ENCODE measurements at places on chromosomes 1 and 21. TPM values are rescaled to one million over a fixed set of nuclear protein-coding genes. Genes with fewer than 3 reads are reported as not detected.

The FBXO44 gene
- 16.5 TPM for total RNA-seq

The ST6GALNAC5 gene
- total RNA-seq: 6.2 TPM

The FMO4 gene
- total RNA-seq: 3.5 TPM

The RGS13 gene
- not detected for total RNA-seq

The TCHHL1 gene
- total RNA-seq: not detected

The TTLL7 gene
- total RNA-seq: 18.3 TPM

- H3K36me3 ChIP-seq: peaks cover 32% of the 10 kb centered on the region
- peak overlapping the region; percentile 8 for H3K27ac ChIP-seq
- no peak for DNase-seq
- no peak overlapping the region for H3K4me3 ChIP-seq
These were observed 25.0 kb downstream of the MTOR start for GRCh38 chr1:11237356-11237755.

DNA sequence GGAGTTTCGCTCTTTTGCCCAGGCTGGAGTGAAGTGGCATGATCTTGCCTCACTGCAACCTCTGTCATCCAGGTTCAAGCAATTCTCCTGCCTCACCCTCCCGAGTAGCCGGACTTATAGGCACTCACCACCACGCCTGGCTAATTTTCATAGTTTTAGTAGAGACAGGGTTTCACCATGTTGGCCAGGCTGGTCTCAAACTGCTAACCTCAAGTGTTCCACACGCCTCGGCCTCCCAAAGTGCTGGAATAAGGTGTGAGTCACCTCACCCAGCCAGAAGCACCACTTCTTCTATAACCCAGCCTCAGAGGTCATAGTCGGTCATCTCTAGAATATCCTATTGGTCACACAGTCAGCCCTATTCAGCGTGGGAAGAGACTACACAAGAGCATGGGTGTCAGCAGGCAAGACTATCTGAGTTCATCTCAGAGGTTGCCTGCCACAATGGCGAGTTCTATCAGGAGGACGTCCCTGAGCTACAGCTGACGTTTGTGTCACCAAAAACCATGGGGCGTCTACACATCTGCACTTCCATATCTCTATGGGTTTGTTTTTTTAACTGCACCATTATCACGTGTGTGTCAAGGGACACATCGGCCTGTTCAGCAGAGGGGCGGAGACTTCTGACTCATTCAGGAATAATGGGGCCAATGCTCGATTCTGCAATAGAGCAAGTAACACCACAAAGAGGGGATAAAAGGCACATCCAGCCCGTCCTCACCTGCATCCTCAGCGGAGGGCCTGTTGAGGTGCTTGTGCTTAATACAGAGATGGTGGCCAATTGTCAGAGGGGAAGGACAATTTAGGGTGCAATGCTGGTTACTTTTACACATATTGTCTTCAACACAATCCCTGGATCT, 256.3 kb upstream of the IRF2BP2 start:
- no peaks in the 10 kb centered on the region for H3K36me3 ChIP-seq
- no peak overlapping the region for H3K4me3 ChIP-seq

- H3K27ac ChIP-seq: no peak overlapping the region
- DNase-seq: no peak
- peaks cover 6% of the 10 kb centered on the region for H3K4me1 ChIP-seq
These were observed 8.2 kb downstream of the NADK start for GRCh38 chr1:1770102-1770501.

- peaks cover 17% of the 10 kb centered on the region for H3K36me3 ChIP-seq
- no peak overlapping the region for H3K4me3 ChIP-seq
- H3K4me1 ChIP-seq: no peaks in the 10 kb centered on the region
- DNase-seq: no peak
- no peaks in the 10 kb centered on the region for H3K27me3 ChIP-seq
These were observed 51.0 kb downstream of the F3 start for GRCh38 chr1:94490556-94490955.

DNA sequence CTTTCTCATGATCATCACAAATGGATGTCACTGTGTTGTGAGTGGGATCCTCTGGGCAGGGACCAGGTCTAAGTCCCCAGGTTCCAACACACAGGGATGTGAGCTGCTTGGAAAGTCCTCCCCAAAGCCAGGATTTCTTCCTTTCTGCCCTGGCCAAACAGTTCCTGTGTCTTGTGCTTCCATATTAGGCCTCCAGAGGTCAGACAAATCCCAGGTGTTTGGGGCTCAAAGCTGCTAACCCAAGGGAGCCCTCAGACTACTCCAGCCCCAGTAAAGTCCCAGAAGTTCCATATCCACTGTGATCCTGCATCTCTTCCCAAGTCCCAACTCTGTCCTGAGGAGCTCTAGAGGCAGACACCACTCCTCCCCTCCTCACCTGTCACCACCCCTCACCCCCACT, 27.7 kb upstream of the MAGOH start:
- peaks cover 12% of the 10 kb centered on the region for H3K36me3 ChIP-seq
- no peak overlapping the region for H3K4me3 ChIP-seq
- DNase-seq: no peak

DNA sequence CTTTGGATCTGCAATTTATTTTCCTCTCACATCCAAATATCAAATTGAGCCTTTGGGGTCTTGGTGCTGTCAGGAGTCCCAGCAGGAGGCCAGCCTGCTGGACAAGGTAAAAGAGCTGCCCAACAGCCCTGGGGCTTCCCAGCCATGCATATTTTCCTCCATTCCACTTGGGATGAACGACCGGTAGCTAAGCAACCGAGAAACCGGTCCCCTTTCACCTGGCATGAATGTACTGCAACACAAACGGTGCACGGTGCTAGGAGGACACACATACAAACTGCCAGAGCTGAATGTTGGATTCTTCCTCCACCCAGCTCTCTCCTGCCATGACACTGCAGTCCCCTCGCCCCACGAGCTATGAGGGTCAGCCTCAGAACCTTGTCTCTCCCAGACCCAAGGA, 42.7 kb downstream of the BCAR3 start:
- peaks cover 7% of the 10 kb centered on the region for H3K36me3 ChIP-seq
- H3K4me3 ChIP-seq: no peak overlapping the region
- H3K27ac ChIP-seq: no peak overlapping the region

GRCh38 chr1:196078691-196079090, 529.5 kb downstream of the KCNT2 start:
- no peak for DNase-seq
- H3K36me3 ChIP-seq: no peaks in the 10 kb centered on the region
- peaks cover 6% of the 10 kb centered on the region for H3K4me1 ChIP-seq
- H3K4me3 ChIP-seq: no peak overlapping the region
- H3K27ac ChIP-seq: no peak overlapping the region

DNA sequence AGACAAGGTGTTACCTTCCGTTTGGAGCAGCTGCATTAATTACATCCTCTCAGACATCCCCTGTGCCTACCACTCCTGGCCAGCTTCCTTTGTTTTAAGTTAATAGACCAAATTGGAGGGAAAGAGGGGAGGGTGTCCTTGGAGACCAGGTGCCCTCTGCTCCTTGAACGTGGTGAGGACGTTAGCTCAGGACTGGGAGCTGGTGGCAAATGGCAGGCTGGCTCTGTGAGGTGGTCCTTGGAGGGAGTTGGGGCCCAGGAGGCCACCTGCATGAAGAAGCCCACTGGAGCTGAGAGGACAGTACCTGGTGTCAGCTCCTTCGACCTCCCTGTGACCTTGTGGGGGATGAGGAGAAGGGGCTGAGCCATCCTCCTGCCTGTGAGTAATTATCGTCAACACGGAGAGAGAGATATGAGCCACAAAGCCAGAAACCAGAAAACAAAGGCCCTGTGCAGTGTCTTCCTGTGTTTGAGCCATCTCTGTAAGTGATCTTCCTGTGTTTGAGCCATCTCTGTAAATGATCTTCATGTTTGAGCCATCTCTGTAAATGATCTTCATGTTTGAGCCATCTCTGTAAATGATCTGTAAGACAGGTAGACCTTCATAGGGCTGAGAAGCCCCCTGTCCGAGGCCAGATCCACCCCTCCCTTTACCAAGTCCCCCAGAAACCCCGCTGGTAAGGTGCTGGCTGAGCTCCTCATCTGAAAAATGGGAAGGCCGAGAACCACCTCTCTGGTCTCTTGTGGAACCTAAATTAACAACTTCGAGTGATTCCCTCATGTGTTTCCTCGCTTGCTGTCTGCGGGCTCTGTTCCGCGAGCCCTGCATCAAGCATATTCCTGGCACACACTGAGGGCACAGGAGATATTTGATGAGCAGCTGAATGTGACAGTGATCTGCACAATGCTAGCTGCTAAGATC, 126.0 kb downstream of the CAMTA1 start:
- peaks cover 3% of the 10 kb centered on the region for H3K36me3 ChIP-seq
- H3K4me3 ChIP-seq: no peak overlapping the region
- H3K4me1 ChIP-seq: no peaks in the 10 kb centered on the region
- H3K27me3 ChIP-seq: no peaks in the 10 kb centered on the region

DNA sequence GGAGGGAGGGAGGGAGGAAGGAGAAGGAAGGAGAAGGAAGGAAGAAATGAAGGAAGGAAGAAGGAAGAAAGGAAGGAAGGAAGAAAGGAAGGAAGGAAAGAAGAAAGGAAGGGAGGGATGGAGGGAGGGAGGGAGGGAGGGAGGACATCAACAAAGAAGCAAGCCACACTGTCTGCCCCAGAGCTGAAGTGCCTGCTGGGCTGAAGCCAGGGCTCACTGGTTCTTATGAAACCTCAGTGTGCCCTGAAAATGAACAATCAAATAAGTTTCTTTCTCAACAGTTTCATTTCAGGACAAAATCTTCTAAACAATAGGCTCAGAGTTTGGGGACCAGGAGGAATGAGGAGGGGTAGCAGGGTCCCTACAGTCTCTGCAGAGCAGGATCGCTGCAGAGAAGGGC, 21.1 kb downstream of the ARHGEF19 start:
- no peak for DNase-seq
- no peaks in the 10 kb centered on the region for H3K36me3 ChIP-seq
- H3K4me1 ChIP-seq: peaks cover 35% of the 10 kb centered on the region
- no peak overlapping the region for H3K4me3 ChIP-seq

GRCh38 chr1:155507945-155508344, 54.7 kb downstream of the ASH1L start:
- DNase-seq: no peak
- peaks cover 13% of the 10 kb centered on the region for H3K4me1 ChIP-seq
- H3K27ac ChIP-seq: no peak overlapping the region
- peak overlapping the region; percentile 35 for H3K4me3 ChIP-seq
- H3K27me3 ChIP-seq: no peaks in the 10 kb centered on the region

GRCh38 chr1:68173936-68174737, 58.2 kb downstream of the WLS start:
- H3K4me1 ChIP-seq: peaks cover 79% of the 10 kb centered on the region
- no peaks in the 10 kb centered on the region for H3K27me3 ChIP-seq

DNA sequence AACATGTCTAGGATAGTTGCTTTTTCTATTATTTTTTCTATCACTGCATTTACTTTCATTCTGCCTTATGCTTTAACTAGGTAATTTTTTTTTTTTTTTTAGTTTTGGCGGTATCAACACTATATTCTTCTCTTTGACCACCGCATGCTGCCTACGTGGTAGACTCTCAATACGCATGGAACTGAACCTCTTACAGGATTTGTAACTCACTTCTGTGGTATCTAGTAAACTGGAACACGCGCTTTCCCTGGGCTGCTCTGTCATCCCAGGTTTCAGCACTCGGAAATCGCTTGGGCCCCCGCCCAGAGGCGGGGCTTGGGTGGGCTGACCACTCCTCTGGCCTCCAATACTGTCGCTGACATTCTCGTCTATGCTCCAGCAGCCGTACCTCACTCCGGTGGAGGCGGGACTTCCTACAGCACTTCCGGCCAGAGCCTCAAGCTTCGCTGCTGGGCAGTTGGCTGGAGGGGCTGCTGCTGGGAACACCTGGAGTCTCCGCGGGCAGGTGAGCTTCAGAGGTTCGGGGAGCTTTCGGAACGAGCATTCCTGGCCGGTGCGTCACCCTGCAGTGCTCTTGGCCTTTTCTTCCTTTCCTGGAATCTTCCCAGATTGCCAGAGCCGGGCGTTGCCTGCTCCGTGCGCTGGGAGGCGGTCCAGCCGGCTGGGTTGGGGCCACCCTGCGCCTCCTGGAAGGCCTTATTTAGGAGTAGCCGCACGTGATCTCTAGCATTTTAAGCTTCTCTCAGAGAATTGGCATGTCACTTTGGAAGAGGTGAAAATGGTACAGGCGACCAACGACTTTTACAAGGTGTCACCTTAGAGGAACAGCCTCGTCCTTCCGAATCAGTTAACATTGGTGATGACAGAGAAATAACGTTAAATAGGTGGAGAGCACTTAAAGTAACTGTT, at the start of gene TBCE:
TBCE (plus strand) TSS at position 428 of the 909 bp plus-strand sequence. CDS start 12,623 bp downstream, outside the sequence.
- peak; percentile 96 for DNase-seq
- H3K4me1 ChIP-seq: peaks cover 32% of the 10 kb centered on the region
- H3K4me3 ChIP-seq: peak within 1 kb of the TSS; percentile 95
